ENCODE measurements at places on chromosomes 3 and 15. TPM values are rescaled to one million over a fixed set of nuclear protein-coding genes. Genes with fewer than 3 reads are reported as not detected.
A peak's percentile ranks its signal among the peaks of the same experiment; 100 is the strongest.

TLR9 gene
- 1.5 TPM for total RNA-seq

GRCh38 chr3:14137004-14137403, 12.2 kb downstream of the TMEM43 start:
- H3K27ac ChIP-seq = no peak overlapping the region
- H3K36me3 ChIP-seq = no peaks in the 10 kb centered on the region
- DNase-seq = no peak
- H3K4me3 ChIP-seq = no peak overlapping the region
- H3K27me3 ChIP-seq = no peaks in the 10 kb centered on the region

- no peak for DNase-seq
- no peaks in the 10 kb centered on the region for H3K4me1 ChIP-seq
- H3K36me3 ChIP-seq = no peaks in the 10 kb centered on the region
- no peak overlapping the region for H3K4me3 ChIP-seq
- H3K27me3 ChIP-seq = no peaks in the 10 kb centered on the region
- no peak overlapping the region for H3K27ac ChIP-seq
Measured at GRCh38 chr15:69637818-69638217, 185.2 kb downstream of the RPLP1 start.

GRCh38 chr3:24018784-24019570, 73.9 kb downstream of the NR1D2 start:
- H3K36me3 ChIP-seq = no peaks in the 10 kb centered on the region
- no peak overlapping the region for H3K4me3 ChIP-seq
- no peaks in the 10 kb centered on the region for H3K4me1 ChIP-seq

- no peaks in the 10 kb centered on the region for H3K27me3 ChIP-seq
- H3K4me3 ChIP-seq = no peak overlapping the region
- no peaks in the 10 kb centered on the region for H3K4me1 ChIP-seq
Measured at GRCh38 chr3:180749796-180750195, 70.5 kb upstream of the CCDC39 start.

GRCh38 chr3:197432384-197433127, 123.2 kb downstream of the BDH1 start:
- no peak for DNase-seq
- H3K36me3 ChIP-seq = no peaks in the 10 kb centered on the region
- H3K27ac ChIP-seq = peak overlapping the region; percentile 84
- no peaks in the 10 kb centered on the region for H3K27me3 ChIP-seq
- peaks cover 9% of the 10 kb centered on the region for H3K4me1 ChIP-seq

- no peaks in the 10 kb centered on the region for H3K4me1 ChIP-seq
- no peak overlapping the region for H3K4me3 ChIP-seq
- no peak overlapping the region for H3K27ac ChIP-seq
- H3K27me3 ChIP-seq = no peaks in the 10 kb centered on the region
- no peak for DNase-seq
Measured at GRCh38 chr3:31523543-31523942, 9.2 kb upstream of the STT3B start.

GRCh38 chr15:95485367-95485766, 845.1 kb upstream of the NR2F2 start:
- H3K27me3 ChIP-seq = no peaks in the 10 kb centered on the region
- H3K4me1 ChIP-seq = no peaks in the 10 kb centered on the region
- no peak overlapping the region for H3K4me3 ChIP-seq
- no peak overlapping the region for H3K27ac ChIP-seq
- no peaks in the 10 kb centered on the region for H3K36me3 ChIP-seq
- DNase-seq = no peak

DNA sequence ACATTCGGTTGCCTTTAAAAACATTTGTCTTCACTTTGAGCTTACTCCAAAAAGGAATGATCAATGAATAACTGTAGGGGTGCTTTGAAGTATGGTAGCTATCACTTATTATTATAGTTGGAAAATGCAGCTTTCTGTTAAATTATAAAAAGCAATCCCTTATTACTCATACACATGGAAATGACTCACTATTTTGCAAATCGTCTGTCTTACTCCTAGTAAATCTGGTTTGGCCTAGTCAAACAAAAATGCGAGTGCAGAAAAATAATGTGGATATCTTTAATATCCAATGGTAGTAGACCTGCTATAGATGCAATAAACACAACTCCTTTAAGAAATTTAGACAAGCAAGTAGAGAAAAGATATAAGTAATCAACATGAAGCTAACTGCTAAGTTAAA, 112.5 kb downstream of the ZIC1 start:
- H3K4me3 ChIP-seq = no peak overlapping the region
- H3K4me1 ChIP-seq = no peaks in the 10 kb centered on the region
- no peaks in the 10 kb centered on the region for H3K27me3 ChIP-seq
- no peak for DNase-seq

- H3K27ac ChIP-seq = peak overlapping the region; percentile 34
- H3K4me3 ChIP-seq = peak overlapping the region; percentile 15
- no peak for DNase-seq
- no peaks in the 10 kb centered on the region for H3K27me3 ChIP-seq
Measured at GRCh38 chr3:536417-536813, 339.9 kb downstream of the CHL1 start.

- H3K36me3 ChIP-seq = no peaks in the 10 kb centered on the region
- peak overlapping the region; percentile 83 for H3K4me3 ChIP-seq
- peak overlapping the region; percentile 84 for H3K27ac ChIP-seq
- peaks cover 4% of the 10 kb centered on the region for H3K4me1 ChIP-seq
- DNase-seq = no peak
- no peaks in the 10 kb centered on the region for H3K27me3 ChIP-seq
Measured at GRCh38 chr3:170222647-170223541, 670 bp downstream of the PRKCI start.

DNA sequence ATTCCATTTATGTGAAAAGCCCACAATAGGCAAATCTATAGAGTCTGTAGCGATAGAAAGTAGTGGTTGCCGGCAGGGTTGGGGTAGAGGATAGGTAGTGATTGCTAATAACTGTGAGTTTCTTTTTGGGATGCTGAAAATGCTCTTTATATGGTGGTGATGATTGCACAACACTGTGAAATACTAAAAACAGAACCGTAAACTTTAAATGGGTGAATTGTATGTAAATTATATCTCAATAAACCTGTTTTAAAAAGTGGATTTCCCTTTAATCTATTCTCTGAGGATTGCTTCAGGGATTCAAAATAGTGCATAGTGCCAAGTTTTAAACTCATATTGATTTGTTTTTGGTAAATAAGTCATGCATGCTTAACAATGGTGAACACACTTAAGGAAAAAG, 140.2 kb downstream of the LPP start:
- DNase-seq = no peak
- H3K27me3 ChIP-seq = no peaks in the 10 kb centered on the region
- H3K4me3 ChIP-seq = no peak overlapping the region
- peaks cover 24% of the 10 kb centered on the region for H3K4me1 ChIP-seq
- H3K36me3 ChIP-seq = no peaks in the 10 kb centered on the region

GRCh38 chr3:114542359-114542758, 248.5 kb downstream of the TIGIT start:
- no peak overlapping the region for H3K27ac ChIP-seq
- H3K4me3 ChIP-seq = no peak overlapping the region
- H3K36me3 ChIP-seq = no peaks in the 10 kb centered on the region
- no peaks in the 10 kb centered on the region for H3K27me3 ChIP-seq
- H3K4me1 ChIP-seq = no peaks in the 10 kb centered on the region
